Foreskin fibroblast (primary cell): ENCODE measurements at places on chromosomes 5 and 9.
A peak's percentile ranks its signal among the peaks of the same experiment; 100 is the strongest.

DNA sequence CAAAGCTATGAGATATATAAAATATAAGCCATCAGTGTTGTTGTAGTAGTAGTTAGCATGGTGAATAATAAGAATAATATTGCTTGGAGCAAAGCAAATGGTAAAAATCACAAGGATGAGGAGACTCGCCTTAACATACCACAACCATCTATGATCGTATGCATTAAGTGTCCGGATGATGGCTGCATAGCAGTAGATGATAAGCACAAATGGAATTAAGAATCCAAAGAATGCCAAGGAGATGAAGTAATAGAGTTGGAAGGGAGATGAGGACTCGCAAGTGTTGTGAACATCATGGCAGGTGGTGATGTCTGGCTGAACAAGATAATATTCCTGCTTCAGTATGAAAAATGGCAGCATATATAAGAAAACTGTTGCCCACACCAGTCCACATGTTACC, 5.5 kb downstream of the F2RL2 start:
- DNase-seq, result peak; percentile 70

- DNase-seq, result no peak
These were observed 10.6 kb upstream of the NR3C1 start for GRCh38 chr5:143413958-143414669.

- no peak for DNase-seq
These were observed 3.5 kb downstream of the DMRT3 start for GRCh38 chr9:979983-980382.

DNA sequence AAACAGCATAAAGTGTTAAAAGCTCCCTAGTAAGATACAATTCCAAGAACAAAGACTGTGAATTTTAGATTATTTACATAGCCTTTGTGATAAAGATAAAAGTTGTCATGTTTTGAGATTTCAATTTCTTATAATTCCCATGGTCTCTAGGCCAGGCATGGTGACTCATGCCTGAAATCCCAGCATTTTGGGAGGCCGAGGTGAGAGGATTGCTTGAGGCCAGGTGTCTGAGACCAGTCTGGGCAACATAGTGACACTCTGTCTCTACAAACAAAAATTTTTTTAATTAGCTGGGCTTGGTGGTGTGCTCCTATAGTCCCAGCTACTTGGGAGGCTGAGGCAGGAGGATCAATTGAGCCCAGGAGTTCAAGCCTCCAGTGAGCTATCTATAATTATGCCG, 48.1 kb downstream of the BDP1 start:
- no peak for DNase-seq

DNA sequence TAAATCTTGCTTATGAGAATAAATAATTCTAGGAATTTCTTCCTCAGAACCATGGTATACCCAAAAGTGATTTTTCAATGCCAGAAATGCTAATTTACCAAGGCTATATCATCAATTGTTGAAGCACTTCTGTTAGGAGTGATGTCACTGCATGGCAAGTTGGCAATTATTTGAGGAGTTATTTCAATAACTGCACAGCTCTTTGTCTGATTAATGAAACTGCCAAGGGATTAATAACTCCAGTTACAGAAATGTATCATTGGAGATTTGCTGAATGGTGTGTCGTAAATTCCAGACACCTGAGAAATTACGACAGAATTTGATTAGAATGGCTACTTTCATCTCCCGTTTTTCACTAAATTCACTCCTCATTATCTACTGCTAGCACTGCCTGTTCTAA, 182.6 kb upstream of the TYRP1 start:
- DNase-seq, result no peak

GRCh38 chr5:159849437-159850083, 66.7 kb upstream of the ADRA1B start:
- DNase-seq, result peak; percentile 88

DNA sequence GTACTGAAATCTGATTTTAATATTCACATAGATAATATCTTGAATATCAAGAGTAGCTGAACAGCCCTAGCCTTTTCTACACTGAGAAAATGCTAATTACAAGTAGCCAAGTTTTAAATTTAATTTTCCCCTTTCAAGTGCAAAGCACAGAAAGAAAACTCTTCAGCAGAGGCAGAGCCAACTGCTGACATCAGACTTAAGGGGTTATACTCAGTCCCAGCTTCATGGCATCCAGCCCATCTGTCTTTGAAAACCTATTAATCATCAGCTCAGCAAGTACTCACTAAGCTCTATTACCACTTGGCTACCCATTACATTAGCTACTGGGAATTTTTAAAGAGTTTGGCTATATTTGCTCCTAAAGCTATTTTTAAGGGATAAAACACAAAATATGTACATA, 220.5 kb downstream of the SLC12A2 start:
- DNase-seq, result peak; percentile 73

- peak; percentile 86 for DNase-seq
These were observed 17.5 kb downstream of the WHRN start for GRCh38 chr9:114487607-114488300.

- DNase-seq, result no peak
These were observed 10.7 kb downstream of the GIN1 start for GRCh38 chr5:103109277-103109676.

- no peak for DNase-seq
These were observed 431.0 kb upstream of the SLC30A5 start for GRCh38 chr5:68662804-68663307.

- DNase-seq, result no peak
These were observed 374.9 kb upstream of the CLINT1 start for GRCh38 chr5:158233735-158234322.

DNA sequence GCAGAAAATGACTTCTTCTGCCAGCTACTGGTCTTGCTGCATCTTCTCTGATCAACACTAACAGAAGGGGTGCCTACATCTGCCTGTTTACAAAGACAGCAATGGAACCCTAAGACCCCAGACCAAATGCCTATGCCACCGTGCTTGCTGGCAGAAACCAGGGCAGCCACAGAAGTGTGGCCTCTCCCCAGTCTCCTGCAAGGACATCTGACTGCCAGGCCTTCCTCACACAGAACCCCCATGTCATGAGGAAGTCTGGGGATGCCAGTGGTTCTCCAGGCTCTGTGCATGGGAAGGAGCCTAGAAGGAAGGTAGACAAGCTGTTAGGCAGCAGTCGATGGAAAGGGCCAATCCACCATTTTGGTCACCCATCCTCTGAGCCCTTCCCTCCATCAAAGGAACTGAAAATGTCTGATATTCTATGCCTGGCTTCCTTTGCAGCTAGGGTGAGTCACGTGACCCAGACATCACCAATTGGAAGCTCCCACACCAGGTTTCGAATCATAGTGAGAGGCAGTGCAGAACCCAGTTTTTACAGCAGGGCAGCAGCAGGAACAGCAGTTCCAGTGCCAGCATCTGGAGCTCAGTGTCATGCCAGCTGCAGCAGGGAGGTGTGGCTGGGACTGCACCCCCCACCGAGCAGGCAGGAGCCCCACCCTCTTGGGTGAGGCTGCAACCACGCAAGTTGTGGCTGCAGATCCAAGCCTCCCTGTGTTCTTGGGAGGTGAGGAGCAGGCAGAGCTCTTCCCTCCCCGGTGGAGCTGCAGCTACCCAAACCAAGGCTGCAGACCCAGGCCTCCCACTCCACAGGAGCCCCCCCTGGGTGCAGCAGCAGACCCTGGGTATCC, 123.4 kb downstream of the OLFM1 start:
- no peak for DNase-seq

DNA sequence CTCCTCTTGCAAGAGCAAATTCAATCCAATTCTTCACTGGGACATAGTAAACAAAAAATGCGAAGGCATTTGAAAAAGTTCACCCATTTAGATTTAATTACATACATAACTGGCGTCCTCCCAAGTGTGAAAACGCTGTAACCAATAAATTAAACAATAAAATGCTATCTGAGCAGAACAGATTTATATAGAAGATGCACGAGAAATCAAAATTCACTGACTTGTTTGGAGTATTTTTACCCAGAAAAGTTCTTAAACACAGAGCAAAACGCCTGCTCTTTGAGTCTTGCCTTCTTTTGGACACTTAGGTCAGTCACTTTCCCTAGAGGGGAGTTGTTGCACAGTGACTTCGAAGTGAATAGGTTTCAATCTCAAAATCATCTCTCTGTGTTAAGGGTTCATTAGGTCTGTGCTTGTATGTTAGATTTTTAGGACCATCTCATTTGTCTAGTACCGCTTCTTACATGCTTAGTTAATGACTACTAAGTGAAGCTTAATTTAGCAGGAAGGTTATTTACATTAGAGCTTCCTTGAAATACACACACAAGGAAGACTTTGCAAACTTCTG, 1.9 kb downstream of the ALDH1A1 start:
- peak; percentile 31 for DNase-seq

DNA sequence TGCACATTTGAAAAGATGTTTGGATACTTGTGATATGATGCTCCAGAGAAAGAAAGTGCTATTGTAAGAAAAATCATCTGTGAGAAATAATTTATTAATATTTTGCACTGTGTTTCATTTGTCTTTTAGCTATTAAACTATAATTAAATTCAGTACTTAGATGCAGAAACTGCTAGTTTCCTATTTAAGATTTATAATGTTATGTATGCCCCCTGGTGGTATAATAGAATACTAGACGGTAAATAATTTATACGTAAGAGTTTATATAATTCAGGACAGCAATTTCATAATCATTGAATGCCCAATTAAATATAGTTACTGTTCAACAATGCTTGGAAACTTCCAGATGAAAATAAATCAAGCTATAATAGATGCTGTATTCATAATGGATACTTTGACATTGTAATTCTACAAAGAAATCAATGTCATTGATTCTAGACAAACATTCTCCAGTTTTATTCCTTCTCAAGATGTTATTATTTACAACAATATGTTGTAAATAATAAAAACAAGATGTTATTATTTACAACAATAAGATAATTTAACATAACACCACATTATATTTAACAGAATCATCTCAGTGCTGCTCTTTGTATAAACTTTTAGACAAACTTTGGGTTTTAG, 101.0 kb downstream of the TMEM232 start:
- DNase-seq, result peak; percentile 7

GRCh38 chr9:136700304-136700703, 12.1 kb upstream of the DIPK1B start:
- peak; percentile 30 for DNase-seq

GRCh38 chr5:80502800-80503199, 14.9 kb downstream of the FAM151B start:
- DNase-seq, result no peak

DNA sequence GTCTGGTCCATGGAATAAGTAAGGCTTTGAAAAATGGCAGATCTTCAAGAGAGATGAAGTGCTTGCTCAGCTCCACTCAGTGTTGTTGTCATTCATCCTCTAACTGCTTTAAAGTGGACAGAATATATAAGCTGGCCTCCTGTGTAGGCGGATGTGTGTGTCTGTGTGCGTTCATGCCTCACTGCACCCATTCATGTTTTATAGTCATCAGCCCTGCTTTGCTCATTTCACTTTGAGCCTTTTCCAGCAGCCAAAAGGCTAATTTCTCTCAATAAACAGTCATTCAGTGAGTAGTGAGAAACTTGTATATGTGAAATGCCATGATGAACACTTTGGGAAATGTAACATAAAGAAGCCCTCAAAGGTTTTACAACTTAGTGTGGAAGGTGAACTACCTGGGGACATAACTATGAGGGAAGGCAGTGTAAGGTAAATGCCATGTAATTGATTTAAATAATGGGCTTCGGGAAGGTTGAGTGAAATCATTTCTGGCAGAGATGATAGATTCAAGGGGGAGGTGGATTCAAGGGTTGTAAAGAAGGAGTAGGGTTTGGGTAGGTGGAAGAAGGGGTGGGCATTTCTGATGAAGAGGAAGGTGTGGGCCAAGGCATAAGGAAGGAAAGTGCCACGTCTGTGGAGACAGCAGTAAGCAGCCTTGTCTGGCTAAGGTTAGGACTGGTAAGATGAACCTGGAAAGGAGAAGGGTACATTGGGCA, 15.7 kb downstream of the TTC23L start:
- no peak for DNase-seq

GRCh38 chr9:88312517-88313103, 75.6 kb upstream of the SPIN1 start:
- DNase-seq, result no peak

DNA sequence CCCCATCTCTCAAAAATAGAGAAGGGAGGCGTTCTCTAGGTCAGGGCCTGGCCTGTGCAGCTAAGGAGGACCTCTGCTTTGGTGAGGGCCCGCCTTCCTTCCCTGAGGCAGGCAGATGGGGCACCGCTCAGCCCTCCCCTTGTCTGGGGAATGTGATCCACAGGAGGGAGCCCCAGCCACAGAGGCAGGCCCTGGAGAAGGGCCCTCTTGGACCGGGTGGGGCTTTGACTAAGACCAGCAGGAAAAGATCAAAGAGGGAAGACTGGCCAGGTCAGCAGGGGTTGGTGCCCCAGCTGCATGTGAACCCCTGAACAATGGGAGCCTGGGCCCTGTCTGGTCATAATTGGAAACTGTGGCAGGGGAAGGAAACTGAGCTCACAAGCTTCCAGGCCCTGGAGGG, 21.9 kb downstream of the PTPA start:
- DNase-seq, result no peak

DNA sequence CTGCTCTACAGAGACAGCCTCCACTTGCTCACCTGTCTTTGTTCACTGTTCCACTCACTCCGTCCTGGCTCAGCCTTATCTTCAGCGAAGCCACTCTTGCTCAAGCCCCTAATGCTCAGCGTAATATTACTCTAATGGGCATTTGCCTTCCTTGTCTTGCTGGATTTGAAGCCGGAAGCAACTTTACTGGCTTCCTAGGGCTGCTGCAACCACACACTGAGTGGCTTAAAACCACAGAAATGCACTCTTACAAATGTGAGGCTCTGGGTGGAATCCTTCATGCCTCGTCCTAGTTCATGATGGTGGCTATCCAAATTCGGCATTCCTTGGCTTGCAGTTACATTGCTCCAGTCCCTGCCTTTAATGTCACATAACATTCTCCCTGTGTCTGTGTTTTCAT, 85.5 kb upstream of the MARCHF11 start:
- no peak for DNase-seq

- no peak for DNase-seq
These were observed 1.4 kb downstream of the DOK3 start for GRCh38 chr5:177508221-177508611.

DNA sequence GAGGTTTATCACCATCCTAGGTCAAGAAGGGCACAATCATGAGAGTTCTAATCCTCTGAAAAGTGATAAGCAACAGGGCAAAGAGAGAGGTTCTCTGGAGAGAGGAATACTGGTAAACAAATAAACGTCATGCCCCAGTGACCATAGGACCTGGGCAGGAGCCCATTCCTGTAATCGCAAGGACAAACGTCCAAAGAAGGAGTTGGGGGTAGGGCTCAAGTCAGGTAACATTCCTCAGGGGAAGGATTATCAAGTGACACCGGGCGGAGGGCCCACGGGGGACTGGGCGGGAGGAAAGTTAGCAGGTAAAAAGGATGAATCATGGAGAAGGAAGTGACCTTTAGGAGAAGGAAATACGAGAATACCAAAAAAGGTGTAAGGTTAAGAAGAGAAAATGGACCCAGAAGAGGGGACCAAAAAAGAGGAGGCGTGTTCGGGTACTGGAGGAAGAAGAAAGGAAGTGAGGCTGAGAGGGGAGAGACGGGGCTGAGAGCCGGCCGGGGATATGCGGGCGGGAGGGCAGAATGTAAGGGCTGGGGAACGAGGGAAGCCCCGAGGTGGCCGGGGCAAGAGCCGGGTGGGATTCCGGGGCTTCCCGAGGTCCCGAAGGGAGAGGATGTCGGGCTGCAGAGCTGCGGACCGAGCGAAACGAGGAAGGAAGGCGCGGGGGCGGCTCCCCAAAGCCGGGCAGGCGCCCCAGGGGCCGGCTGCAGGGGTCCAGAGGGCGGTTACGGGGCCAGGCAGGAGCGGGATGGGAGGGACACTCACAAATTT, 583 bp downstream of the DIAPH1 start:
- peak; percentile 52 for DNase-seq
